Fibroblast of lung (primary cell): ENCODE measurements at places on chromosomes 13 and 19. TPM values are rescaled to one million over a fixed set of nuclear protein-coding genes. Genes with fewer than 3 reads are reported as not detected.
A peak's percentile ranks its signal among the peaks of the same experiment; 100 is the strongest.

DNA sequence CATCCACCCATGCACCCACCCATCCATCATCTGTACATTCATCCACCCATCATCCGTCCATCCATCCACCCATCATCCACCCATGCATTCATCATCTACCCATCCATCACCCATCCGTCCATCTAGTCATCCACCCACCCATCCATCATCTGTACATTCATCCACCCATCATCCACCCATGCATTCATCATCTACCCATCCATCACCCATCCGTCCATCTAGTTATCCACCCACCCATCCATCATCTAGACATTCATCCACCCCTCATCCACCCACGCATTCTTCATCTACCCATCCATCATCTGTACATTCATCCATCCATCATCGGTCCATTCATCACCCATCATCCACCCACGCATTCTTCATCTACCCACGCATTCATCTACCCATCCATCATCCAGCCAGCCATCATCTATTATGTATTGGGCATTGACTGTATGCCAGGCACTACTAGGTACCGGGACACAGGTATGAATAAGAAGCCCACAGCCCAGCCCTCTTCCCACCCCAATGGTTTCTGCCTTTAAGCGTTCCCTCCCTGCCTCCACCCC lies 16.7 kb upstream of the GALP start:
- DNase-seq = peak; percentile 4

GRCh38 chr13:68439817-68440216 lies 1209.7 kb upstream of the PCDH9 start:
- DNase-seq = peak; percentile 57

FSD1 gene
- 8.7 and 10.1 TPM in 2 replicates for total RNA-seq

- no peak for DNase-seq
Measured at GRCh38 chr13:71644579-71644978, 222.4 kb downstream of the DACH1 start.

CEACAM4 gene
- not detected in 2 replicates for total RNA-seq

TTC9B gene
- not detected in 2 replicates for total RNA-seq

DNA sequence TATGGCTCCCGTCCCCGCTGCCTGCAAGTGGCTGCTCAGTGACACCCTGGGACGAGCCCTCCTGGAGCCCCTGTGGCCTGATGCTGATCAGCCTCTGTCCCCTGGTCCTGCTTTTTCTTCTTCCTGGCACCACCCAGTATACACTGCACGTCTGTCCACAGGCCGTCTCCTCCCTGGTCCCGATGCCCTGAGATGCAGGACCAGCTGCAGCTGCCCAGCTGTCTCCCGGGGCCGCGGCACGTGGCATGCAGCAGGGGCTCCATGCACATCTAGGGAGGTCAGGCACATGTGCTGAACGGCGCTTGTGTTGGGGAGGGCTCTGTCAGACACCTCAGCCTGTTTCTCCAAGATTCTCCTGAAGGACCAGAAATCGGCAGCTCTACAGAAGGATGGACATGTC lies 30.2 kb downstream of the ZFR2 start:
- DNase-seq = no peak
